ENCODE measurements at places on chromosomes 13 and 19. TPM values are rescaled to one million over a fixed set of nuclear protein-coding genes. Genes with fewer than 3 reads are reported as not detected.

Gene ZNF415
- total RNA-seq: 1.1 TPM

Gene TMEM150B
- total RNA-seq: not detected

Gene FXYD1
- not detected for total RNA-seq

Gene SIGLEC10
- not detected for total RNA-seq

Gene IL12RB1
- total RNA-seq: 0.48 TPM

Gene DOHH
- 28.7 TPM for total RNA-seq

Gene PROZ
- not detected for total RNA-seq

Gene ZNF439
- 1.9 TPM for total RNA-seq

Gene TSHZ3
- total RNA-seq: 0.29 TPM

Gene LGALS14
- not detected for total RNA-seq

Gene LGALS7B
- not detected for total RNA-seq

Gene PSG3
- total RNA-seq: not detected

Gene WBP4
- 8.6 TPM for total RNA-seq

Gene LPAR2
- 7.5 TPM for total RNA-seq

Gene ZNF563
- total RNA-seq: 1.4 TPM

Gene OVOL3
- total RNA-seq: not detected

Gene CGB3
- total RNA-seq: not detected

Gene CHAF1A
- total RNA-seq: 78.7 TPM

Gene LILRA1
- not detected for total RNA-seq

Gene TRAPPC2B
- total RNA-seq: 12.4 TPM

Gene USE1
- total RNA-seq: 137 TPM

Gene CDX2
- total RNA-seq: 0.94 TPM

Gene COPE
- total RNA-seq: 423 TPM

Gene ZNF578
- total RNA-seq: 0.53 TPM

Gene IGSF23
- total RNA-seq: not detected

Gene MPND
- 5.1 TPM for total RNA-seq

Gene NLRP9
- total RNA-seq: not detected

Gene RASIP1
- total RNA-seq: 0.08 TPM

Gene ZNF546
- total RNA-seq: 1.4 TPM

Gene CLEC4G
- total RNA-seq: not detected

Gene TEX101
- total RNA-seq: not detected

Gene PLIN5
- 1.4 TPM for total RNA-seq

Gene FGF22
- total RNA-seq: 0.91 TPM

Gene F2RL3
- 0.64 TPM for total RNA-seq

Gene UBE2L5
- total RNA-seq: 0.05 TPM

Gene LILRB2
- not detected for total RNA-seq

Gene CYP4F12
- total RNA-seq: 0.53 TPM

Gene LAIR1
- not detected for total RNA-seq

Gene ACP7
- not detected for total RNA-seq

Measured in A375 (cell line).